ENCODE measurements at places on chromosomes 6 and 20. TPM values are rescaled to one million over a fixed set of nuclear protein-coding genes. Genes with fewer than 3 reads are reported as not detected.

The NAPB gene
- total RNA-seq, result 3.1 TPM

The PLN gene
- total RNA-seq, result not detected

The GGTLC1 gene
- total RNA-seq, result not detected

The LST1 gene
- not detected for total RNA-seq

The ZNF133 gene
- 13.2 TPM for total RNA-seq

The RSPH9 gene
- total RNA-seq, result 0.27 TPM

The IL20RA gene
- 0.03 TPM for total RNA-seq

The C20orf96 gene
- 10.4 TPM for total RNA-seq

The C20orf204 gene
- total RNA-seq, result 0.33 TPM

The ARMC12 gene
- 0.38 TPM for total RNA-seq

The HLA-DPA1 gene
- not detected for total RNA-seq

The HLA-DQB1 gene
- not detected for total RNA-seq

The ERVFRD-1 gene
- not detected for total RNA-seq

The CBLN4 gene
- total RNA-seq, result not detected

The PPP1R3G gene
- total RNA-seq, result 1.6 TPM

The RIMS4 gene
- total RNA-seq, result 1.6 TPM

The PXMP4 gene
- 5.4 TPM for total RNA-seq

The BFSP1 gene
- 4.0 TPM for total RNA-seq

The SCRT2 gene
- total RNA-seq, result not detected

The SFTA2 gene
- total RNA-seq, result not detected

The ANGPT4 gene
- total RNA-seq, result not detected

The ACSS1 gene
- total RNA-seq, result 14.2 TPM

The KCNK16 gene
- total RNA-seq, result not detected

The DACT2 gene
- 0.15 TPM for total RNA-seq

The IMPG1 gene
- not detected for total RNA-seq

The POM121L2 gene
- total RNA-seq, result not detected

The GRM1 gene
- 0.02 TPM for total RNA-seq

The SRMS gene
- not detected for total RNA-seq

The SIRPB2 gene
- 0.09 TPM for total RNA-seq

The UNC5CL gene
- 0.34 TPM for total RNA-seq

The STX11 gene
- 2.0 TPM for total RNA-seq

The SPEF1 gene
- 2.6 TPM for total RNA-seq

The MYH7B gene
- 0.10 TPM for total RNA-seq

The DLK2 gene
- total RNA-seq, result 5.1 TPM

The KIF13A gene
- total RNA-seq, result 17.6 TPM

The MOG gene
- total RNA-seq, result not detected

The CST2 gene
- total RNA-seq, result 0.25 TPM

The IL17A gene
- total RNA-seq, result not detected
